ENCODE measurements at places on chromosomes 16 and 17.

DNA sequence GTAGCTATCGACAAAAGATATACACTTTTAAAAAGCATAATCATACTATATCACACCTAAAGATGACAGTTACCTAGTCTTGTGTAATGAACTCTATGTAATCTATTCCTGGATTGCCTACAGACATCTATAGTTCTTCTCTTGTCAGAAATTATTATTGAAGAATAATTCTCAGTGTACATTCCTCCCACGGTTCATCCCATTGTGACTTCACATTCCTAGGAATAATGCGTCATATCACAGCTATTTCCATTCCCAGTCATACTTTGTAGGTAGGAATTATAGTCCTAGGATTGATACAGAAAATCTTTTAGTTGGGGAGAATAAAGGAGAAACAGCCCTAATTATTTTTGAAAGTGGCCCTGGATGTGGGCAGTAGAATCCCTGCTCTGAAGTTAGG, 44.0 kb upstream of the ABCC11 start:
- DNase-seq = no peak

GRCh38 chr17:27530764-27531391, 74.6 kb downstream of the KSR1 start:
- no peak for DNase-seq

DNA sequence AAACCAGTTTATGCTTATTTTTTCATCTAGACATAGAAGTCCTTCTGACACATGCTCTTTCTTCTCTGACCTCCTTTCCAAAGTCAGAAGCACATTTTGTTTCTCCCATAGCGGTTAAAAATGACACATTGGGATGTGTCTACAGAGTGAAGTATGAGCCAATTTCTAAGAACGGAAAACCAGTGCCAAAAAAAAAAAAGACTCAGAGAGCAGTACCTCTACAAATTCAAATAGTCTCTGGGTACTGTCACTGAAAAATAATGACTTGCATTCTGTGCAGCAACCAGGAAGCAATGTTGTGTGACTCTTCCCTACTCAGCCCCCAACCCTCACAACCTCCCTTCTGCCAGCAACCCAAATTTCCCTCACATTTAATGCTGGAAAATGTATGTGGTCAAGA, 145.5 kb upstream of the PMFBP1 start:
- DNase-seq = no peak

- no peak for DNase-seq
These were observed 17.3 kb downstream of the MPHOSPH6 start for GRCh38 chr16:82152641-82153112.

- no peak for DNase-seq
These were observed 10.4 kb downstream of the TAF1C start for GRCh38 chr16:84176192-84177053.

All from stimulated activated CD4-positive, alpha-beta T cell treated with anti-CD3 and anti-CD28 coated beads, Interleukin-15, amount 100 ng/mL, for 1 hour (primary cell).